Type B pancreatic cell (in vitro differentiated cells): ENCODE measurements at places on chromosomes 7 and 10.

DNA sequence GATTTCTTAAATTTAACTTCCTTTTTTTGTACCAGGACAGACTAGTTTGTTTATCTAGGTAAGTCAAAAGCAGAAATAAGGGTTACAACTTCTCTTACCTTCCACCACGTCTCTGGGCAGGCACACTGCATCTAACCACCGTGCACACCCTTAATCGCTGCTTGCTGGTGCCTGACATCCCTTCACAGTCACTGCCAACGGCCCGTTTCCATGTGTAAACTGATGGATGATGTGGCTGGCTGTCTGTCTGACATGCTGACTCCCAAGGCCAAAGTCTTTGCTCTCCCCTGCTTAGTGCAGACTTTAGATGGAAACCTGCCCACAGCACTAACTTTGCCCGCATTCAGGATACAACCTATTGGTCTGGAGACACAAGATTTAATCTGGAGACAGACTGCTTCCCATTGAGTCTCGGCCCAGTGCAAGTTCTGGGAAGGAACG is 1.1 kb downstream of the TMEM273 start:
- peak; percentile 31 for DNase-seq

GRCh38 chr7:128591705-128592104 is 80.4 kb upstream of the GARIN1A start:
- no peak for DNase-seq

- no peak for DNase-seq
Observed at GRCh38 chr10:86446987-86447386, 74.6 kb downstream of the WAPL start.

DNA sequence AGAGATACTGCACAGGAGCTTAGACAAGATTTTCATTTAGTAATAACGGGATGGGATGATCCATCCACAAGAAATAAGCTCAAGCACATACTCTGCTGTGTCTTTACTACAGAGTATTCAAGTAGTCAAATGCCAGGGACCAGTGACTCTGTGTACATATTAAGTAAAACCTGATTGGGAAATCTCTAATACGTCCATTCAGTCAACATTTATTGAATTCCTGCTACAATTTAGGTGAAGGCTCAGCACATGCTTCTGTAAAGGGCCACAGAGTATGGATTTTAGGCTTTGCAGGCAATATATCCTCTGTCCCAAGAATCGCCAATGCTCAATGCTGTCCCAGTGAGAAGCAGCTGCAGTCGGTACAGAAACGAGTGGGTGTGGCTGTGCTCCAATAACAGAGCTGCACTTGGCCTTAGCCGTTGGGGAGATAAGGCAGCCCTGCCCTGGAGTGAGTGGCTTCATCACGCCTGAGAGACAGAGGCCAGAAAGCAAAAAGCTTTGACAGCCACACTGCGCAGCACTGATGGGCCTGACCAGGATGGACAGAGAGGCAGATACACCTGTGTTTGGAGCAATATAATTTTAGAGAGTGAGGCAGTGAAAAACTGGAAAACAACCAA is 186.8 kb downstream of the PARD3 start:
- no peak for DNase-seq

- no peak for DNase-seq
Observed at GRCh38 chr7:82384051-82384464, 59.5 kb downstream of the CACNA2D1 start.

GRCh38 chr10:84696610-84697009 is 368.2 kb downstream of the CCSER2 start:
- DNase-seq, result no peak

DNA sequence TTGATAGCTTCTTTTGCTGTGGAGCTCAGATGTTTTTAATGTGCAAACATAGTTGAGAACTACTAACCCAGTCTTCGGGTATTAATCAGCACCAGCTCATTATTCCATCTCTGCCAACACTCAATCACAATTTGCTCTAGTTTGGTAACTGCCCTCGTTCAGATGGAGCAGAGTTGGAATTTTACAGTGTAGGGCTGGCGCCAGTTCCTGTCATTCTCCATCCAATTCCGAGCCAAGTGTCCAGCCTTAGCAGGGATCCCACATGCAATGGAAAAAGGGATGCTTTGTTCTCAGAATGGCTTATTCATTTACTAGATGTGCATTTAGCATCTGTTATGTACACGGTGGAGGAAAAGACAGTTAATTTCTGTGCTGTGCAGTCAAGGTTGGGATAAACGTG is 504.5 kb upstream of the GALNT17 start:
- no peak for DNase-seq

DNA sequence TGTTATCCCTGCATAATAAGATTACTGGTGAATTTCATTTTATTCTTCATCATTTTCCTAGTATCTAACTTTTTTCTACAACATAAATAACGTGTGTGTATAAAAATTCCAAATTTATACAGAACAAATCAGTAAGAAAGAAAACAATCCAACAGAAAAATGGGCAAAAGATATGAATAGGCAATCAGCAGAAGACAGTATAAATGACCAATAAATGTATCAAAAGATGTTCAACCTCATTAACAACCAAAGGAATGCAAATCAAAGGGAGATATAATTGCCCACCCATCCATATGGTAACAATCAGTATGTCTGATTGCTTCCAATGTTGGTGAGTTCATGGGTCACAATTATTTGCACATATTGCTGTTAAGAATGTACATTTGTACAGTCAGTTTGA is 13.5 kb downstream of the ERLIN1 start:
- no peak for DNase-seq

DNA sequence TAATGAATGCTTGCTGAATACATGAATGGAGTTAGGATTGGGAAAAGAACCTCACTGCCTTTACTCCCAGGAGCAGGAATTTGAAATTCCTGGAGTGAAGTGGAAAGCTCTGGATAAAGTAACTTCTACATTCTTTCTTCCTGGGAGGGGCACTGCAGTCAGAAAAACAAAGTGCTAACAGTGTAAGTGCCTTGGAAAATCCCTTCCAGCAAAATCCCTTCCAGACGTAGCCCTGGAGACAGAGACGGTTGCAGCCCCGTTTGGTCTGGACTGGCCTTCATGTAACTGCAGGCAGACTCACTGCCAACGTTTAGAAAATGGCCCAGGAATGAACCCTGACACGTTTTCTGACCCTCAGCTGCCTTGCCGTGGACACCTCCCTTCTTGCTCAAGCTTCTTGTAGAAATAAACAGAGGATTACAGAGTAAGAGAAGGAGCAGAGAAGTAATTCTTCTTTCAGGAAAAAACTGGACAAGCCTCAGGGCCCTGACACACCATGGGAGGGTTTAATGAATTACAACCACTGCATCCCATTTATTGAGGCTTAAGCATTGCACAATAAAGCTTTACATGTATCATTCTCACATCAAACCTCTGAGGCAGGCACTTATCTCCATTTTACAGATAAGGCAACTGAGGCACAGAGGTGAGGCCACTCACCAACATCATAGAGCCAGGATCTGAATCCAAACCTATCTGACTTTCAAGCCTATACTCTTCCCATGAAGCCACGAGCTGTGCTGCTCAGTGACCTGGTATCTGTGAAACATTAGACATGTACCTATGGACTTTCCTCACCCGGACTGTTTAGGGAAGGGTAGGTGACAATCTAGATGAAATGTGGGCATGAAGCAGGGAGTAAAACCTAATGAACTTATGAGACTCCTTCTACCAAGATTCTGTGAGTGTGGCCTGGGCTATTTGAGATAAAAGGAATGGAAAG is 7.8 kb downstream of the ITPRIP start:
- no peak for DNase-seq

GRCh38 chr10:125056161-125057132 is 103.9 kb downstream of the CTBP2 start:
- DNase-seq, result no peak

GRCh38 chr10:8238986-8239385 is 184.5 kb downstream of the GATA3 start:
- DNase-seq, result no peak

- DNase-seq, result peak; percentile 76
Observed at GRCh38 chr7:76260171-76260703, 42.2 kb upstream of the HSPB1 start.

GRCh38 chr7:32516551-32517100 is 21.3 kb downstream of the AVL9 start:
- DNase-seq, result no peak

- no peak for DNase-seq
Observed at GRCh38 chr10:117684672-117685211, 142.2 kb downstream of the EMX2 start.

DNA sequence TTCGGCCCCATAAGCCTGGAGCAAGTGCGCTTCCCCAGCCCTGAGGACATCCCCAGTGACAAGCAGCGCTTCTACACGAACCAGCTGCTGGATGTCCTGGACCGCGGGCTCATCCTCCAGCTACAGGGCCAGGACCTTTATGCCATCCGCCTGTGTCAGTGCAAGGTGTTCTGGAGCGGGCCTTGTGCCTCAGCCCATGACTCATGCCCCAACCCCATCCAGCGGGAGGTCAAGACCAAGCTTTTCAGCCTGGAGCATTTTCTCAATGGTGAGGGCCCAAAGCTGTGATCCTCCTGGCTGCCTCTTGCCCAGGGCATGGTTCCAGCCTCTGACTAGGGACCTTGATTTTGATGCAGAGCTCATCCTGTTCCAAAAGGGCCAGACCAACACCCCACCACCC is 10.1 kb downstream of the IRF5 start:
- no peak for DNase-seq

DNA sequence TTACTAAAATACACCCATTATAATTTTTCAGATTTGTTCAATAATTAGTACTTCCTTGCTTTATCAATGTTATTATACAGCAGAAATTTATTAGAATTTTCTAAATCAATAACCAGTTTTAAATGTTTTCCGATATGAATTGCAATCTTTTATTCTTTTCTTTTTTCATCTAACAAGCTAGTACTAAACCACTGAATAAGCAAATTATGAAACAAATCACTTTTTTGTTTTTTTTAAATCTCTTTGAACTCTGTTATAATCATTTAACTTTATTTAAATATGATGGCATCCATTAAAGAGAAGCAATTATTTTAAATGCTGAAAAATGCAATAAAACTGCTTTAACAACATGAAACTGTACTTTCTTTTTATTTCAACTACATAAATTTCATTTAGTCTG is 59.7 kb downstream of the HYCC1 start:
- DNase-seq, result no peak

DNA sequence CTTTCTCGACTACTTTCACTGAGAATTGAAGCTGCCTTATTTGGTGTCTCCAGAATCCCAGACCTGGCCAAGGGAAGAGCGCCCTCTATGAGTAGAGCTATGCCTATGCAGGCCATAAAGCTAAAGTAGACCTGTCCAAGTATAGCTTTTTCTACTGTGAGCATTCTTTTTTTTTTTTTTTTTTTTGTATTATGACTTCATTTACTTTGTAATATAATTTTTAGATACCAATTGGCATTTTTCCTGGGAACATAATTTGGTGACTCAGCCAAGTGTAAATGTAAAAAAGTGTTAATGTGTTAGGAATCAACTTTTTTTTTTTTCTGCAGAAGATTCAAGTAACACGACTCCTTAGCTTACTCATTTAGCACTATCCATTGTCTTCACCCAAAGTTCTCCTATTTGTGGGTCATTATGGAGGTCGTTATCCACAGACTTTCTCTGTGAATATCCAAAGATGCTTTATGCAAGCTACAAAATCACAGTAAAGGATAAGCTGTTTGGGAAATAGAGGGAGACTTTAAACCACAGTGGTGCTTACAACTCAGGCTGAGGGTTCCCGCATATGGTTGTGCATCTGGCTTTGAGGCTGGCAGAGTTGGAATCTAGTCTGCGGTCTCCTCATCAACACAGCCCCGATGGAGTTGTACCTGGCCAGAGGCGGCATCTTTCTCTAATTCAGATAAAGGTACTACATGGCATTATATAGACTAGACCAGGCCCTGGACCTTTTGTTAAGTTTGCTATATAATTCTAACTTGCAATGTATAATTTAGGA is 1040.2 kb upstream of the SORCS1 start:
- DNase-seq, result no peak

GRCh38 chr7:122679813-122680212 is 19.1 kb downstream of the RNF133 start:
- DNase-seq, result no peak

DNA sequence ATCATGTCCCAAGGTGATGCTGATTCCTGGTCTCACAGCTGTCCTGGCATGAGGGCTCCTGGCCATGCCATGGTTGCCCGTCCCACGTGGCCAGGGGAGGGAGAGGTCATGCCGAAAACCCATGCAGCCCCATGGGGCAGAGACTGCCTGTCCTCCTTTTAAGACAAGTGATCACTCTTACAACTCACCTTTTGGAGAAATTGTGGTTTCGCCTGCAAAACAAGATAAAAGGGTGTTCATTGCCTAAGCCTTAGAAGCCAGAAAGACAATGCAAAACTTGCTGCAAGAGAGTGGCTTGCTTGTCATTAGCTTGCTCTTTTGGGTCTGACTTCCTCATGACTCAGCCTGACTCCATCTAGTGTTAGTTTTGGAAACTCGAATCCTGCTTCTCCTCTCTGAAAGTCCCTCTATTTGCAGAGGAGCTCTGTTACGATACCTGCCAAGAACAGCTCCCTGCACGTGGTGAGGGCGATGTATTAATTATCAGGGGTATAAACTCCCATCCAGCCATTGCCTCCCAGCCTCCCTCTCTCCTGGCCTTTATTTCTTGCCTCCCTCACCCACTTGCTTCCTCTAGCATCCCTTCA is 26.7 kb downstream of the TMEM273 start:
- no peak for DNase-seq

- no peak for DNase-seq
Observed at GRCh38 chr7:83876593-83876992, 227.7 kb upstream of the SEMA3E start.

DNA sequence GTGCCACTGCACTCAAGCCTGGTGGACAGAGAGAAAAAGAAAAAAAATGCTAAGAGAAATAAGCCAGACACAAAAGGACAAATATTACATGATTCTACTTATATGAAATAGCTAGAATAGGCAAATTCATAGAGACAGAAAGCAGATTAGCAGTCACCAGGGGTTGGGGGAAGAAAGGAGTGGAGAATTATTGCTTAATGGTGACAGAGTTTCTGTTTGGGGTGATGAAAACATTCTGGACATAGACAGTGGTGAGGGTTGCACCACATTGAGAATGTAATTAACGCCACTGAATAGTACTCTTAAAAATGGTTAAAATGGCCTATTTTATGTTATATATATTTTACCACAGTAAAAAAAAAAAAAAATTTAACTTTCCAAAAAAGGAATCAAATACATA is 6.4 kb upstream of the NT5C2 start:
- no peak for DNase-seq

- no peak for DNase-seq
Observed at GRCh38 chr7:106139265-106140251, 27.4 kb upstream of the SYPL1 start.
